ENCODE measurements at places on chromosomes 7 and 10.
A peak's percentile ranks its signal among the peaks of the same experiment; 100 is the strongest.

DNA sequence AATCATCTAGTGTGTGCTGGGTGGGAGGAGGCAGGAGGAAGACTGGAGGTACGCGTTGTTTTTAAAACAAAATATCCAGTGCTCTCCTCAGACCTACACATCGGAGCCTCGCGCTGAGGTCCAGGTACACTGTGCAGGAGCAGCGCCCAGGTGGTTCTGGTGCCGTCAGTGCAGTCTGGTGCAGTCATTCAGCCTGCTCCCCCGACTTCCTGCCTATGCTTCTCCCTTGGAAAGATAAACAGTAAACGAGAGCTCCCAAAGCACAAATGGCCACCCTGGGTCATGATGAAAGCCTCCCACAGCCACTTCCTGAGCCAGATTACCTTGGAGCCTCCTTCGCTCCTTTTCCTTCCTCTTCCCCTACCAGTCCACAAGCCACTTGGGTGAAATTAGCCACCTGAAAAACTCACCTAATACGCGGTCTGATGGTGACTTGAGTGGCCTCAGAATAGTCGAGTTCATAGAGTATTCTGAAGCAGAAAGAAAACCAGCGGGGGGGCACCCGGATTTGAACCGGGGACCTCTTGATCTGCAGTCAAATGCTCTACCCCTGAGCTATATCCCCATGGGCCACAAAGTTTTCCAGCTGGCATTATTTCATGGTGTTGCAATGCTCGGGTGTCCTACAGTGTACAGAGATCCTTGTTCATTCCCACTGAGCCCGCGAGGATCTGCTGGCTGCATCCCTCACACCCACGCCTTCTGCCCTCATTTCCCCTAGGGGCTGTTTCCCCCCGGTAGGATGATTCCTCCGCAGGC lies 82.5 kb downstream of the ZNF467 start:
- no peak for DNase-seq

DNA sequence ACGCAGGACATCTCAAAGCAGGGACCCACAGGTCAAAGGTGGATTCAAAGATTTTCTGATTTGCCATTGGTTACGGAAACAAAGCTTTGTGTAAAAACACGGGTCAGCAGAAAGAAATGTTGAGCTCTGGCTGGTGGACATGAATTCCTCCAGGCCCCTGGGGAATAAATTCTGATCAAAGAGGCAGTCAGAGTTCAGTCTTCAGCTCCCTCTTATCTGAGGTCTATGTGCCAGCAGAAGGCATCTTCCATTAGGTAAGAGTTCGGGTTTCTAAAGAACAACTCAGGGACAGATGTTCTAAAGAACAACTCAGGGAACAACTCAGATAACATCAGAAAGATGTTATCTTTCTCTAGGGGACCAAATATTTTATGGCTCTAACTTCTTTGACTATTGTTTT lies 64.9 kb upstream of the PALS2 start:
- no peak for DNase-seq

- DNase-seq, result no peak
These were observed 190.9 kb upstream of the PPP1R3A start for GRCh38 chr7:114109721-114110120.

DNA sequence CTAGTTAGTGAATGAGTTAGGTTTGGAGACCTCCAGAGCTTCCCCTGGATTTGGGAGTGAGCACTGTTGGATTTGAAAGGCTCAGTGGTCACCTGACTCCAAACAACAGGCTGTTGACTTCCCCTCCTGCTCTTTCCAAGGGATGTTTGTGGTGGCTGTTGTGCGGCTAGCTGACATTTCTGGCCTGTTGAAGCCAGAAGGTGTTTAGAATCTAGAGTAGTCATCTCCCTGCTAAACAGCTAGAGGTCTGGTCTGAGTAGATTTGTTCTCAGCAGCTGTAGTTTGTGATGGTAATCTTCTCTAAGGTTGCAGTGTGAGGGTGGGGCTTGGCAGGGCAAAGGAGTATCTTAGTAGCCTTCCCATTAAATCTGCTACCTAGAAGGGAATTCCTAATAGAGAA lies 30.1 kb downstream of the BPGM start:
- DNase-seq, result no peak

- no peak for DNase-seq
These were observed 40.3 kb upstream of the GNAT3 start for GRCh38 chr7:80552031-80552694.

GRCh38 chr7:14073543-14073942 lies 84.1 kb upstream of the ETV1 start:
- DNase-seq, result no peak

DNA sequence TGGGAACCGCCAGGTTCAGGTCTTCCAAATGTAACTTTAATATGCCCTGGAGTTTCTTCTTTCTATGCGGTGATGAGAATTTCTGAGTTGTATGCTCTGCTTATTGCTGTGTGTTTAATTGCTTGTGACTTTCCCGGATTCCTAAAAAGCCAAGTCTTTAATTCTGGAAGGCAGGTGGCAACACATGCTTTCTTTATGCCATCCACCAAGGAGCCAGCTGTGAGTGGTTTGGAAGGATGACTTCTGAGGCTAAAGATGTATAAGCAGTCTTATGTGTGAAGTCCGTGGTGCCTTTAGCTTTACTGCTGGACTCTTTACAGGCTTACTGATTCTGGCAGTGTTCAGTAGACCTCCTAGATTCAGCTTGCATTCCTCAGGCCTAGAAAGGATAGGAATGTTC lies 3.1 kb downstream of the SDK1 start:
- DNase-seq, result no peak

- DNase-seq, result no peak
These were observed 300.0 kb downstream of the PLXNA4 start for GRCh38 chr7:132276234-132276630.

GRCh38 chr10:689121-689451 lies 382 bp downstream of the DIP2C start:
- DNase-seq, result no peak

GRCh38 chr7:150778738-150779301 lies 21.3 kb downstream of the TMEM176B start:
- peak; percentile 40 for DNase-seq

- no peak for DNase-seq
These were observed 1.8 kb downstream of the SEMA3C start for GRCh38 chr7:80916770-80917741.

DNA sequence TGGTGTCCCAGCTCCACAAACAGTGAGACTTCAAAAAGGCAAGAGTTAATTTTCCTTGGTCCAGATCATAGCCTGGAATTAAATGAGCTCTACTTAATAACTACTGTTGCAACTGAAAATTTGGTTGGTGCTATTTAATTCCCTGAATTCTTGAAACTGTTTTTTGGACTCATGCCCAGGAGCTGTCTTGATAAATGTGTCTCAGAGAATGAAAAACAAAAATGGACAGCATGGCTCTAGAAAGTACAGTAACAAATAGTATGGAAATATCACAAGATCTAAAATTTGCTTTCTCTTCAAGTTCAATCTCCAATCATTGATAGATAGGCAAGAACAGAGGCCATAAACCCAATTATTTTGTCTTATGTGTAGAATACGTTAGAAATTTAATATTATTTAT lies 42.5 kb downstream of the CCDC71L start:
- DNase-seq, result no peak

- no peak for DNase-seq
These were observed 26.5 kb downstream of the KNDC1 start for GRCh38 chr10:133186416-133187090.

GRCh38 chr7:5343884-5344283 lies 61.1 kb downstream of the SLC29A4 start:
- no peak for DNase-seq

DNA sequence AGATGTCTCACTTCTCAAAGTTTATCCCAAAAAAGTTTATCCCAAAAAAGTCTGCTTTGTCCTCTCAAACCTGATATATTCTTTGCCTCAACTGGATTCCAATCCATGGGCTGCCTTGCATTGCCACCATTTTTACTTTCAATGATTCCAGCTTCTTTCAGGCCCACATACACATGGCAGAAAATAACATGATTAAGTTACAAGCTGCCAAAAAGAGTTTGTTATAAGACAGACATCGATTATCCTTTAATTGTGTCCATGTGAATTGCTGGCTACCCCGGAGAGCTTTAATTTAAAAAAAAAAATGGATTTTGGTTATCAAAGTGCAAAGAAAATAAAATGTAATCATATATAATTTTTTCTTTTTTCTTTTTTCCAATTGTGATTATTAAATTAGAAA lies 819.6 kb upstream of the SORCS1 start:
- DNase-seq, result no peak

- DNase-seq, result no peak
These were observed 127.7 kb downstream of the ATXN7L1 start for GRCh38 chr7:105748701-105749100.

DNA sequence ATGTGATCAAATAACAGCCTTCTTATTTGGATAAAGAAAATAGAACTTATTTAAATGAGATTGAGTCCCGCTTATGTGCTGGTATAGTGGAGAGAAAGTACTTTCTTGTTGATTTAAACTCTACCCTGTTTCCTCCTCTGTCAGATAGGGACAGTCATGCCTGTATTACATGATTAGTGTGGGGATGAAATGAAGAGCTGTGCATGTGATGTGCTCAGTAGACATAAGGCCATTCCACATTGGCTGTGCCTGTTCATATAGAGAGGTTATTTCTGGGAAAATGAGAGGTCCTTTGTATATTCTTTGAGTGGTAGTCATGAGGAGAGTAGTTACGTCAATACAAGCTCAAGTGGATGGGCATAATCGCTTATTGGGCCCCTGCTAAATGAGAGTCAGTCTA lies 5.7 kb downstream of the MTURN start:
- no peak for DNase-seq

DNA sequence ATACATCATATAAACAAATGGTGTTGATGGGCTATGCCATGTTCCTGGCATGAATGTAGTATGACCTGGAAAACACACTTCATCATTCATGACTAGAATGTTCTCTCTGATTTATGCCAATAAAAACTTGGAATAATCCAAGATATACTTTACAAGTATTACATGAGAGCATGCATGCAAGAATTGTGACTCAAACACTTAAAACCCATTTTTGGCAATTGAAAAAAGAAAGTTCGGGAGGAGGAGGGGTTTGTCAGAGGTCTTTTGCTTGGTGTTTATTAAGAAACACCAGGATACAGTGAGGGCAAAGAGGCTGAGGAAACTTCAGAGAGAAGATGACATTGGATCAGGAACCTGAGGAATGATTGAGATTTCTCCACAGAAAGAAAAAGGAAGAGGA lies 10.2 kb upstream of the CUL1 start:
- no peak for DNase-seq

GRCh38 chr7:155377838-155378579 lies 79.9 kb upstream of the EN2 start:
- DNase-seq, result no peak

DNA sequence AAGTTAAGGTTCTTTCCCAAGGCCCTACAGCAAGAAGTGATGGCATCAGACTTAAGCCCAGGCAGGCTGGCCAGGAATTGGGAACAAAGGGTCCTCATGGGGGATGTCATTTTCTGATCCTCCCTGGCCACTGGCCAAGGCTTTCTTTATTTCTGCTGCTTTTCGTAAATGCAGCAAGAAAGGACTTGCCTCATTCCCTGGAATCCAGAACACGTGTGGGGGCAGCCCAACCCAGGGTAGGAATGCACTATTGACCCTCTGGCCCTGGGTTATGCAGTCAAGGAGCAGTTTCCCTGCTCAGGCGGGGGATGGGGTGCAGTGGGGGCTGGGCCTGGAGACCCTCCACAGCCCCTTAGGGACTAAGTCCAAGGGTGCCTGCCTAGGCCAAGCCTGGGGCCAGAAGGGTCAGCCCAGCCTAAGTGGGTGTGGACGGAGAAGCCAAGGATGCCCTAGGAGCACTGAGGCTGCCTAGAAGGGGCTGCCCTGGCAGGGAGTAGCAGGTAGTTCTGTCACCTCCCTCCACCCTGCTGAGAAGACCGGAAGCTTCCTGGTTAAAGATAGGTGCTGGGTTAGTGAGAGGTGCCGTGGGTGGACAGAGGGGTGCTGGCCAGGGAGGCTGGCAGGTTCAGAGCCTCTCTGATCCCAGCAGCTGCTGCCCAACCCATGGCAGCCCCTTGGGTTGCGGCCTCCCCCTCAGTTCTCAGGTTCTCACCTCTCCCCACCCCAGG lies 179.2 kb downstream of the SH3PXD2A start:
- DNase-seq, result no peak

DNA sequence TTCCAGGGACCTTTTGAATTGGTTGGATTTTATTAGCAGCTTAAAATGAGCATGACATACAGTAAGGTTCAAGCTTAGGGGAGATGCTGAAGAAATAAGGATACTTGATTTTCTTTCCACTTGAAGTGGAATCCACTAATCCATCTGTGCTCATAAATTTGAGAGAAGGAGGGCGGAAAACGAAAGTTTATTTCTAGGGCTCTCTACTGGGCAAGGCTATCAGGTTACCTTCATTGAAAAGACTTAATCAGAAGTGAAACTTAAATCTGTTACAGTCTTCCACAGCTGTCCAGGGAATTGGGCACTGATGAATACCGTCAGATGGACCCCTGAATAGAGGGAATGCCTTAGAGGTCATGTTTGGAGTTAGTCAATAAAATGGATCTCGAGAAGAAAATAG lies 21.8 kb downstream of the AUTS2 start:
- no peak for DNase-seq

- no peak for DNase-seq
These were observed 1.8 kb upstream of the IGF2BP3 start for GRCh38 chr7:23472046-23472445.

DNA sequence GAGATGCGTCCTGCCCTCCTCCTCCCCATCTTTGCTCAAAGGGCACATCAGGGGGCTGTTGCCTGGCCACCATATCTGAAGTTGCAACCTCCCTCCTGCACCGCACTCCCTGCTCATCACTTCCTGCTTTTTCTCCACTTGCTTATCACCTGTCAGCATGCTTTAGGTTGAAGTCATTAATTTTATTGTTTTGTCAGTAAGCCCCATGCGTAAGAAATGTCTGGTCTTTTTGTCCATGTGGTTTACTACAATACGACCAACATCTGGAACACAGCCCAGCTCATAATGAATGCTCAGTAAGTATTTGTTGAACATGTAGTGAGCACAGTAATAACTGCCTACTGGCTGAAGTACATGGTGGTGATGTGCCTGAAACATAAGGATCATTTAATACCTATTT lies 71.6 kb upstream of the GJD4 start:
- DNase-seq, result no peak

- DNase-seq, result no peak
These were observed 24.8 kb downstream of the GNA12 start for GRCh38 chr7:2819161-2819953.

DNA sequence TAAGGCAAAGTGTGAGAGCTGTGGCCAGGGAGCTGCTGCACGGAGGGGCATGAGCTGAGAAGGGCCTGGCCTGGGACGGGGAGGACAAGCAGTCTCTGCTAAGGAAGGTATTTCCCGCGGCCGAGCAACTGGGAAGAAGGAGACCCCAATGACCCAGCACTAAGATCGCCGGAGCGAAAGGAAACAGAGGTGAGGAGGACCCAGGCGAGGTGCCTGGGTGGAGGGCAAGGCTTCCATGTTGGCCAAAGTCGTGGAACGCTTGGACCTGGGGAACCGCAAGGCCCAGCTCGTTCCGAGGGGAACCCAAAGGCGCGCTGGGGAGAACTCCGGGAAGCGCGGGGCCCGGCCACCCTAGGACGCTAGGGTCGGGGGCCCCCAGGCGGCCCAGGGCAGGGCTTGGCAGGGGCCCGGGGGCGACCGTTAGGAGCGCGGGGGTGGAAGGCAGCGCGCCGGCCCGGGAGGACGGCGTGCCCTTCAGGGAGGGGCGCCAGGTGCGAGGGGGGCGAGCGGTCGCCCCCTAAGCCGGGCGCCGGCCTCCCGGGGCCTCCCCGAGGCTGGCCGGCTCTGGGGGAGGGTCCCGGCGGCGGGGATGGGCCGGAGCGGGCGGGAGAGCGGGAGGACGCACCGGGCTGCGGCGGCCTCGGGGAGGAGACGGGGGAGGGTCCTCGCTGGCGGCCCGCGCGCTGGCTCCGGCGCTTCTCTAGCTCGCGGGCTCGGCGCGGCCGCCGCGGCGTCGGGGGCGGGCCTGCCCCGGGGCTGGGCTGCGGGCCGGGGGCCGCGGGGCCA lies 545 bp downstream of the GIGYF1 start:
- no peak for DNase-seq
